ENCODE measurements at places on chromosomes 7 and 10.
A peak's percentile ranks its signal among the peaks of the same experiment; 100 is the strongest.

GRCh38 chr10:13732465-13732881 is 145.7 kb downstream of the PRPF18 start:
- DNase-seq = no peak

DNA sequence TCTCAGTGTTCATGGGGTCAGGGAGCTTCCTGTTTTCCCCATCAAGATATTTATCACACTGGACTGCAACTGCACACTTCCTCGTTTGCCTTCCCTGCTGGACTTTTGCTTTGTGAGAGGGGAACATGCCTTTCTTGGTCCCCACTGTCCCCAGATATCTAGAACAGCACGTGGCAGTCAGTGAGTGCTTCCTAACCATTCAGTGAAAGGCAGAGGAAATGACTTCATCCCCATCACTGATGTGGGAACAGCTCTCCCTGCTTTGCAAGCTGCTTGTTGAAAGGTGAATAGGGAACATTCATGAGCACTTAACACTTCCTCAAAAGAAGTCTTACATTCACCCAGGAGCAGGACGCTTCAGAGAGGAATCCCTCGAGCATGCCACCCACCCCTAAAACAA is 135.4 kb downstream of the MYOF start:
- no peak for DNase-seq

DNA sequence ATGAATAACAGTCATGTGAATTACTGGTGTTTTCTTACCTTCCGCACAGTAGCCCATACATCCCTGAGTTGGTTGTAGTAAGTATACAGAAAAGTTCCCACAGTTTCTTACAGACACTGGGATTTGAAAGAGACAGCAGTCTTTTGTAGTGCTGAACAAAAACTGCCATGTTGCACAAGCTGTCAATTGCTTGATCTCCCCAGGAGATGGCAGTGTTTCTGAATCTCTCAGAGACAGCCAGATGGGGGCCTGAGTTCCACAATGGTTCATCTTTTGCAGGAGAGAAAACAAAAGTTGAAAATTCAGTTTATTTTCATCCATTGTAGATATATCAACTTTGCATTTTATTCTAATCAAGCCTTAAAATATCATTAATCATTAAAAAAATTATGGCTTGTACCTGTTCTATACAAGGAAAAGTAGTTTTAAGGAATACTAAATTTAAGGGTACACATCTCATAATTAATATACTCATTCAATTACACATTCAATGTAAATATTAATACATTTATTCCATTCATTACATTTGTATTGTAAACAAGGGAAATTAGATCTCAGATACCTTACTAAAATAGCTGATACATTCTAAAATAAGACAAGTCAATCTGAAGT is 14.5 kb downstream of the VWDE start:
- DNase-seq = peak; percentile 69

DNA sequence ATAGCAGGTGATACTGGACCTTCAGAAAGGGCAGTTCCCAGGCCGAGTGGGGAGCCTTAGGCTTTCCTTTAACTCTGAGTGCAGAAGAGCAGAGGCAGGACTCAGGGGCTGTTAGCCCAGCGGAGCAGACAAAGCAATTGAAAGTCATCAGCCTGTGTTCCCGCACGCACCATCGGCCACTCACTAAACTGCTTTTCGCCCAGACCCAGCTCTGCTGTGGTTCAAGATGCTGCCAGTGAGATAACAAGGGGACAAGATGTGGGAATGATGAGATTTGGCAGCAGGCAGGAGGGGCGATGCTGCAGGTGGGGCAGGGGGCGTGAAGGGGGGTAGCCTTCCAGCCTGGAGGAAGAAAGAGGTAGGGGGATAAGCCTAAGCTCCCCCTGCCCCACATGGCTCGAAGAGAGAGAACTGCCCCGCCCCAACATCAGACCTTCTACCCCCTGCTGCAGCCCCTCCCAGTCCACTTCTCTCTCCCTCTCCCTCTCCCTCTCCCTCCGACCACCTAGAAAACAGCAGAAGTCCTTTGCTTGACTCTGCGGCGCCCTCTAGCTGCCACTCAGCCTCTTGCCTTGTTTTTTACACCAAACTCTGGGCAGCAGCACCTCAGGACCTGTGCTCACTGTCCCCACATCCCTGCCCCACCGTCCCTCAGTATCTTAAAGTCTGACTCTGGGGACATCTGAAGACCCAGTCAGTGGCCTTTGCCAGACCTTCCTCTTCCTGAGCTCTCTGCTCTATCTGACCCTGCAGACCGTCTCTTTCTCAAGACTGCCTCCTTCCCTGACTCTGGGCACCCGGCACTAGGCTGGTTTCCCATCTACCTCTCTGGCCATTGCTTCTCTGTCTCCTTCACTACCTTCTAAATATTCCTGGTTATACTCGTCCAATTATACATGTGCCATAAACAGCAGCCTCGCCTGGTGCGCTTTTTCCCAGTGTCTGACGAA is 110.5 kb downstream of the C10orf105 start:
- peak; percentile 88 for DNase-seq

DNA sequence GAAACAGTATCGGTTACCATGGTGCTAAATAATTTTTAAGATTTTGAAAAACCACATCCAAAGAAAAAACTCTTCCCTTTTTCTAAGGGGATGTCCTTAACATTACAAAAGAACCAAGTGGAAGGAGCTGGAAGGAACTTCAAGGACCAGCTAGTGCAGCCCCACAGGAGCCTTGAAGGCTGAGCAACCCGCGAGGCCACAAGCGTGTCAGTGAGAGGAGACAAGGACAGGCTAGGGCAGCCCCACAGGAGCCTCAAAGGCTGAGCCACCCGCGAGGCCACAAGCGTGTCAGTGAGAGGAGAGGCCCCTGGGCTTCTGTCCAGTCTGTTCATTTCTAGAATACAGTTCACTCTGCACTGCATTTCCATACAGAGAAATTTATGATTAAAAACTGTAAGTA is 80.1 kb upstream of the ATP6V0A4 start:
- no peak for DNase-seq

DNA sequence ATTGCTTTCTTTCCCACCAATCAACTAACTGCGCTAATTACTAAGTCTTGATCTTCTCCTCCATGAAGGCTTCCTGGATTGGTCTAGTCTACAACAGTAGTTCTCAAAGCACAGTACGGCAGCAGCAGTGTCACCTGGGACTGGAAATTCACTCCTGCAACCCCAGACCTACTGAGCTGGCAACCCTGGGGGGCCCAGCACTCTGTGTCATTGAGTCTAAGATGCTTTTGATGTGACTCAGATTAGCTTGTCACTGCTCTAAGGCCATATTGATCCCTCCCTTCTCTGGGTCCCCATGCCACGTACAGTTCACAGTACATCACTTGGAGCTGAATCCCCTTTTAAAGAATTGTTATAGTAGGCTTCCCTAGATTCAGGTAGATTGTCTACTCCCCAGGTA is 65.7 kb upstream of the KMT2C start:
- no peak for DNase-seq
